AG04449 (cell line): ENCODE measurements at places on chromosomes 1 and 21.

DNA sequence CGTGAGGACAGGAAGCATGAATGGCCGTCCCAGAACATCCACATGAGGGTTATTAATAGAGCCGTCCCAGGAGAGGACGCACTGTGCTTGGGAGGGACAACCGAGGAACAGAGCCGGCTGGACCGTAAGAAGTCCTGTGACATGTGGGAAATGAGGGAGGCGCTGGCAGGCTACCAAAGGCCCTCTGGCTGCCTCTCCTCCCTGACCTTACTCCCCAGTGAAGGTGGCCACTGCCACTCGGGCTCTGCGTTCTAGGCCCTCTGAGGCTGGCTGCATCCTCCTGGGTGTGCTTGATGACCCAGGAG lies 15.5 kb upstream of the NPPB start:
- no peak for DNase-seq

GRCh38 chr1:1900883-1901640 lies 10.2 kb upstream of the GNB1 start:
- no peak for DNase-seq

- no peak for DNase-seq
These were observed 35.4 kb upstream of the DSCAM start for GRCh38 chr21:40882192-40882915.

DNA sequence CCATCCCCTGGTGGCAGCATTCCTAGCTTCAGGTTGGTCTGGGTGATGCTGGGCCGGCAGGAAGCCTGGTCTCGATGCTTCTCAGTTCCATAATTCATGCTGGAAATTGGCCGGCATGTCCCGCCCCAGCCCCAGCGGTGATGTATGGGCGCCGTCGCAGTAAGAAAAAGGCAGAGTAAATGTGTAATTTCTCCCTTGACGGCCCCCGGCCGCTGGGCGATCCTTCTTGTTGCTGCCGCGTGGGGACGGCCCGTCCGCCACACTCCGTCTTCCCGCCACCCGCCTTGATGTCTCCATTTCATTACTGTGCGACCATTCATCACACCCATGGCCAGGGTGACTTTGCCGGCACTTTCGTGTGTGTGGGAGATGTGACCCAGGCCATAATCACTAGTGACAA lies 8.5 kb downstream of the DMAP1 start:
- no peak for DNase-seq

DNA sequence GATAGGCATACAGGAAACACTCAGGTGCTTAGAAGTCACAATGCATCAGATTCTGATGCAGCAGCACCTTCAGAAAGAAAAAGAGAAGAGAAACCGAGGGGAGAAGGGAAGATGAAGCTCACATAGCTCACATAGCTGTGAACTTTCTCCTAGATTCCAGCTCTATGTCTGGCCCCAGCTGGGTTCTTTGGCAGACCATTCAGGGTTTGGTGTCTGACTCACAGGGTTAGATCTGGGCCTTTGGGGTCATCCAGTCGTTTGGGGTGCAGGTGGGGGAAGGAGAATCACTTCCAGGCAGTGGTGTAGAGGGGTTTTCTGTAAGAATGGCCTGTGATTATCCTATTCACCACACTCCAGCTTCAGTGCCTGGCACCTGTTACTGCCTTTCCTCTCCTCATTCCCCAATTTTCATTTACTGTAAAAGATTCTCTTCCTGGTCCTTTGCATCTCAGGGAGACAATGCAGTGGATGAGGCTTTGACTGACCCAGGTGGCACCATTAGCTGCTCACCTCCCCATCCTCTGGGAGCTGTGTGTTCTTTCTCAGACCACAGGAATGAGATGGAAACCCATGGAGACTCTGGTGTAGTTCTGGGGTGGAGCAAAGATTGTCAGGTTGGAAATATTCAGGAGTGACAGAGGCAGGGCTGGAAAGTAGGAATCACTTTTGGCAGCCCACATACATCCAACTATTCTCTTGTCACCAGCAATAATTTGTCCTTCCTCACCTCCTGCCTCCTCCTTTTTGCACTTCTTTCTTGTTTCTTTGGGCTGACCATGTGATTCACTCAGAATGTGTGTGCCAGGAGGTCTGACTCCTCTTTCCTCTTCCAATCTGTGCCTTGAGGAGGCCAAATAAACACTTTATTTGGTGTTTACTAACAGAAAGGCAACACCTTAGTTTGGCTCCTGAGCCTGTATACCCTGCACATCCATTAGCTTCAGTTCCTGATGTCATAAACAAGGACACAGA lies 103.3 kb downstream of the PAPPA2 start:
- DNase-seq: no peak

DNA sequence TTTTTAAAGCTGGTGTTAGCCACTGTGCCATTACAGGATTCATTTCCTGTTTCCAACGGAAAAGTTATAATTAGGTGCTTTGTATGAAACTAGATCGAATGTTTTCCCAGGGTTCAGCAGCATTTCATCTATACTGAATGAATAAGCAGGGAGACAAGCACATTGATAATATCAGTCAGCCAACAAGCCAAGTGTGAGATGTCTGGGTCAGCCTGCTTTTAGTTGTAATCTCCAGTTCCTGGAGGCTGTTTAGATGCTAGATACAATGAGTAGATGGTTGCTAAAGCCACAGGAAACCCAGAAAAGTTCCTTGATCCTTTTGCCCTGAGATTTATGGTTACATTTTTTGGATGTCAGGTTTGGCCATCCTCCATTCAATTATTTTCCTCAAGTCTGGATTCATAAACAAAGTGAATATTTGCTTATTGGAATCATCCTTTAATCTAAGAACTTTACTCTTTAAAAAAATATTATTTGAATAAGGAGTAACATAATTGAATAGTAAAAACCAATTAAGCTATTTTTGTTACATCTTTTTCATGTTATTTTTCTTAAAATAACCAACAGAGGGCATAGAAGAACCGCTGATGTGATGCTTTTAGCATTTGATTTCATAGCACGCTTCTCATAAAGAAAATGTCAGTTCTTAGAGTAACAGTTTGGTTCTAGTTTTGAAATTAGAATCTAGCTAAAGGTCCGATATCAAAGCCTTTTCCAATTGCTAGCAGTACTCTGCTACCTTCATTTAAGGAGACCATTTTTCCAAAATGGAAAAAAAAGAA lies 76.6 kb downstream of the HSPA13 start:
- DNase-seq: no peak

GRCh38 chr1:214581785-214582184 lies 21.2 kb upstream of the CENPF start:
- DNase-seq: peak; percentile 71

DNA sequence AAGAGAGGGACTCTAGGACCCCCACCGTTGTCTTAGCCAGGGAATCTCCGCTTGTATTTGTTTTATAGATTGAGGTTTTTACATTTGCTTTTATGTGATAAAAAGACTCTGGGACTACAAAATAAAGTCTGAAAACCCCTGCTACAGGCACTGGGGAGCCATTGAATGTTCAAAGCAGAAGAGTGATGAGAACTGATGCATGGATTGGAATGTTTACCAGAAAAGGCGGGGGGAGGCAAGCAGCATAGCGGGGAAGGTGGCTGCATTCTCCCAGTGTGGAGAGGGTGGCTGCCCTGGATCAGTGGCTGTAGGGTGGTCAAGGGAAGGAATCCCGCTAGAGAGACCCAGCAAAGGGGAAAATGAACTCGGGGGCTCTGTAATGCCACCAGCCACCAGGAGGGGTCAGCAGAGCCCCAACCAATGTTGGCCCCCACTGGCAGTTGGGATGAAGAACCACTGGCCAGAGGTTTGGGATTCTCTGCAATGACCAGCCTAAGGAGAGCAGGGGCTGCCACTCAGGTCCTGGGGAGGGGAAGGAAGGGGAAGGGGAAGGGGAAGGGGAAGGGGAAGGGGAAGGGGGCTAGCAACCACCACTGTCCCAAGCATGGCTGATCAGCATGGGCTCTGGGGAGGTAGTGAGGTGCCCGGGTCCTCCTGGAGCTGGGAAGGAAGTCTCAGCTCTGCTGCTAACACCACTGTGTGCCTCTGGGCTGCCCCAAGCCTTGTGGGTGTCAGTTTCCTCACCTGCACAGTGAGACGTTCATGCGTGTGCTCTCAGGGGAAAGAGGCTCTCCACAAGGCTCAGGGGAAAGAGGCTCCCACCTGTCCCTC lies 19.2 kb upstream of the PEF1 start:
- DNase-seq: no peak

- no peak for DNase-seq
These were observed 1.5 kb upstream of the CD160 start for GRCh38 chr1:145717833-145718232.

DNA sequence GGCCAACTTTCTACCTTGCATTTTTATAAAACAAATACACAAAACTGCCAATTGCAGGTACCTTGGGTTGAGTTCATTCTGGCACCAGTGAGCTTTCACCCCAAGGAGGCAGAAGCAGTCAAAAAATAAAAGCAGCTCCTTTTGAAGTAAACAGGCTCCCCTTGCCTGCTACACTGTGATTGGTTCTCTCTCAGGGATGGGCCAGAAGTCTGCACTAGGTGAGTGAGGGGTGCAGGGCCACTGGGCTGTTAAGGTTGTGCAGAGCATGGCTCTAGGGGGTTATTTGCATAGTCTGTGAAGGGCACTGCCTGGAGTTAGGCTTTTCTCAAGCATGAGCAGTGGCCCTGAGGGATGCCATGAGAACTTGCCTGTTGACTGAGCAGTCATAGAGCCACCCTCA lies 39.1 kb downstream of the AKNAD1 start:
- DNase-seq: no peak
